NCI-H460 (cell line): ENCODE measurements at places on chromosomes 2 and 18.

GRCh38 chr2:225074366-225074765, 32.1 kb upstream of the DOCK10 start:
- DNase-seq = no peak

- DNase-seq = no peak
These were observed 76.1 kb upstream of the CPO start for GRCh38 chr2:206863196-206863595.

GRCh38 chr18:44568986-44569385, 111.7 kb upstream of the SETBP1 start:
- DNase-seq = no peak

DNA sequence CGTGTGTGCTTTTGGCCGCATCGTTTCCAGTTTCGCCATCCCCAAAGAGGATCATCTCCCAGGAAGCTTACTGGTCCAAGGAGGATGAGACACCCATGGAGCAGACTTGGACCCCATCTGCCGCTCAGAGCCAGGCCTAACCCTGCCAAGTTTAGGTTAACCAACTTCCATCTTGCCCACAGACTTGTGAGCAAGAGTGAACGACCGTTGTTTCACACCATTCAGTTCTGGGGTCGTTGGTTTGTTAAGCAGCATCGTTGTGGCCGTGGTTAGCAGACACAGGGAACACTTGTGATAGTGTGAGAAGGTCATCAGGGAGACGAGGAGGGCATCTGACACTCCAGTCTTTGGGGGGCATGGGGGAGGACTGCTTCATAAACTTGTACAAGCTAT, 15.1 kb downstream of the IL1R2 start:
- no peak for DNase-seq

GRCh38 chr2:64238799-64239198, 94.6 kb upstream of the PELI1 start:
- DNase-seq = no peak

- no peak for DNase-seq
These were observed 116.2 kb downstream of the RND3 start for GRCh38 chr2:150371044-150371818.

- no peak for DNase-seq
These were observed 18.1 kb downstream of the THAP4 start for GRCh38 chr2:241618829-241619228.
